ENCODE measurements at places on chromosomes 6 and 20. TPM values are rescaled to one million over a fixed set of nuclear protein-coding genes. Genes with fewer than 3 reads are reported as not detected.
A peak's percentile ranks its signal among the peaks of the same experiment; 100 is the strongest.

TMEM244 gene
- not detected for total RNA-seq

- no peak for DNase-seq
Observed at GRCh38 chr6:58290177-58290576, 972.7 kb downstream of the PRIM2 start.

- DNase-seq = no peak
Observed at GRCh38 chr6:140040396-140040795, 665.9 kb upstream of the CITED2 start.

DNA sequence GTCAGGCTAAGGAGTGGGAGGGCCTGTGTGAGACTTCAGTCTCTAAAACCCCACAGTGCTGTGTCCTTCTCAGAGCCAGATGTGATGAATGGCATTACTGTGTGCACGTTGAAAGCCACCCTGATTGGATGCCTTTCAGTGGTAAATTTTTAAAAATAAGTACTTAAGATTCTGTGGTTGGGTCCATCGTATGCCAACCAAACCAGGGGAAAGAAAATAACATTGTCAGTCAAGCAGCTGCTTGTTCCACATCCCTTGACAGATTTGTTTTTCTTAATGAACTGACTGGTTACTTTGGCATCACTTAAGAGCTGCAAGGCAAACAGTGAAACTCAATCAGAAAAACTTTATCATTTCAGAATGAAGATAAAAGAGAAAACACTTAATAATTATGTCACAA is 334.0 kb upstream of the NT5E start:
- DNase-seq = no peak

SOX18 gene
- total RNA-seq = under 0.01 TPM

DNA sequence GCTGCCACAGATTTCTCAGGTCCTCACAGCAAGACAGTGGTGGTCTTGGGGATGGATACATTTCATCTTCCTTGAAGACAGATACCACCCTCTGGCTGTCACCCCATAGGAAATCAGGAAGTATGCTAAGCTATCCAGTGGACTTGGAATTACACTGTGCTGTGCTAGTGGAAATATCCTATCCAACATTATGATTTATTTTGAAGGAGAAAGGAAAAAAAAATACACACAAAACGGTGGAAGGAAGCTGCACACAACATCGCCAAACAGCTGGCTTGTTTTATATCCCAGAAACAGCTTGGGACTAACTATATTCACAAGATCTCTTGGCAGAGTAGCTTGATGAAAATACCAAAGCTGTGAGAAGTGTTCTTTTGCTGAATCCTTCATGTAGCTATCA is 257.6 kb downstream of the LAMA2 start:
- DNase-seq = peak; percentile 54

- no peak for DNase-seq
Observed at GRCh38 chr6:26414281-26414680, 12.2 kb downstream of the BTN3A1 start.

GRCh38 chr6:79441192-79441591 is 96.0 kb downstream of the LCA5 start:
- DNase-seq = no peak

DNA sequence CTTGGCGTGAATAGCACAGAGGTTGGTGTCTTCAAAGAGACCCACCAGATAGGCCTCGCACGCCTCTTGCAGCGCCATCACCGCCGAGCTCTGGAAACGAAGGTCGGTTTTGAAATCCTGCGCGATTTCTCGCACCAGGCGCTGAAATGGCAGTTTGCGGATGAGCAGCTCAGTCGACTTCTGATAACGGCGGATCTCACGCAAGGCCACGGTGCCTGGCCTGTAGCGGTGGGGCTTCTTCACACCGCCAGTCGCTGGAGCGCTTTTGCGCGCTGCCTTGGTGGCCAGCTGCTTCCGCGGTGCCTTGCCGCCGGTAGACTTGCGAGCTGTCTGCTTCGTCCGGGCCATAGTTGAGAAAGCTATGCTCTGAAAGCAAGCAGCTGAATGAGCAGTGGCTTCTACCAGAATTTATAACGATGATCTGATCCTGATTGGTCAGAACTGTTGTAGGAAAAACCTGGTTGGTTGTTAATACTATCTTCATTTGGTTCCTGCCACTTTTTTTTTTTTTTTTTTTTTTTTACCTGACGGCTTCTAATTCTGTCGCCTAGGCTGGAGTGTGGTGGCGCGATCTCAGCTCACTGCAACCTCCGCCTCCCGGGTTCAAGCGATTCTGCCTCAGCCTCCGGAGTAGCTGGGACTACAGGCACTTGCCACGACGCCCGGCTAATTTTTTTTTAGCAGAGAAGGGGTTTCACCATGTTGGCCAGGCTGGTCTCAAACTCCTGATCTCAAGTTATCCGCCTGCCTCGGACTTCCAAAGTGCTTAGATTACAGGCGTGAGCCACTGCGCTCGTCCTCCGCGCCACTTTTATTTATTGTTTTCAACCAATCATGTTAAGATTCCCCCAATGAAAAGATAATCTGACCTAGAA is 21.5 kb downstream of the OR2B2 start:
- DNase-seq = peak; percentile 96
